ENCODE measurements at places on chromosomes 7 and 10. TPM values are rescaled to one million over a fixed set of nuclear protein-coding genes. Genes with fewer than 3 reads are reported as not detected.

DNA sequence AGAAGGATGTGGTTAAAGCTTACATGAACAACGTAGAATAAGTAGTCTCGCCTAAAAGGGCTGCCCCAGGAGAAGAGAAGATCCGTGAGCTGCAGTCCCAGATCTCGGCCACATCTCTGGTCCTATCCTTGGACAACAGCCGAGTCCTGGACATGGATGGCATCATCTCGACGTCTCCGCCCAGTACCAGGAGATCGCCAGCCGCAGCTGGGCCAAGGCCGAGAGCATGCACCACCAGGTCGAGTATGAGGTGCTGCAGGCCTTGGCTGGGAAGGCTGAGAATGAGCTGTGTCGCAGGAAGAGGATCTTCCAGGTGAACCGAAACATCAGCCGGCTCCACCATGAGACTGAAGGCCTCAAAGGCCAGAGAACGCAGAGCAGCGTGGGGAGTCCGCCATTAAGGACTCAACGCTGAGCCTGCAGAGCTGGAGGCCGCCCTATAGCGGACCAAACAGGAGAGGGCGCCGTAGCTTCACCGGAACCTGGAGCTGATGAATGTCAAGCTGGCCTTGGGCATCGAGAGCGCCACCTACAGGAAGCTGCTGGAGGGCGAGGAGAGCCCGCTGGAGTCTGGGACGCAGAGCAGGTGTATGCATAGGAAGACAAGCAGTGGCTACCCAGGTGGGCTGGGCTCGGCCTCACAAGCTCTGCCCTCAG lies 22.2 kb downstream of the LIPK start:
- no peak overlapping the region for H3K27ac ChIP-seq
- H3K36me3 ChIP-seq = no peaks in the 10 kb centered on the region
- no peak overlapping the region for H3K4me3 ChIP-seq
- no peak for DNase-seq
- no peaks in the 10 kb centered on the region for H3K27me3 ChIP-seq
- peaks cover 5% of the 10 kb centered on the region for H3K4me1 ChIP-seq

DNA sequence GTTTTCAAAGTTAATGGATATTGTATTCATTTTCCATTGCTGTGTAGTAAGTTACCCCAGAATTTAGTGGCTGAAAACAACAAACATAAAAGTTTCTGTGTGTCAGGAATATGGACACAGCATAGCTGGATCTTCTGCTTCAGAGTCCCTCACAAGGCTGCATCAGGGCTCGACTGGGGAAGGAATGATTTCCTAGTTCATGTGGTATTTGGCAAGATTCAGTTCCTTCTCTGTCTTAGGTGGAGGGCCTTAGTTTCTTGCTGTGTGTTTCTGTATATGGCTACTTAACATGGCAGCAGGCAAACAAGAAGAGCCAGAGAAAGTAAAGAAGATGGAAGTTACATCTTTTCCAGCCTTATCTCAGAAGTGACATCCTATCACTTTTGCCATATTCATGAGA lies 51.1 kb downstream of the TPST1 start:
- DNase-seq = no peak
- no peak overlapping the region for H3K27ac ChIP-seq
- H3K4me1 ChIP-seq = no peaks in the 10 kb centered on the region
- H3K4me3 ChIP-seq = no peak overlapping the region

DNA sequence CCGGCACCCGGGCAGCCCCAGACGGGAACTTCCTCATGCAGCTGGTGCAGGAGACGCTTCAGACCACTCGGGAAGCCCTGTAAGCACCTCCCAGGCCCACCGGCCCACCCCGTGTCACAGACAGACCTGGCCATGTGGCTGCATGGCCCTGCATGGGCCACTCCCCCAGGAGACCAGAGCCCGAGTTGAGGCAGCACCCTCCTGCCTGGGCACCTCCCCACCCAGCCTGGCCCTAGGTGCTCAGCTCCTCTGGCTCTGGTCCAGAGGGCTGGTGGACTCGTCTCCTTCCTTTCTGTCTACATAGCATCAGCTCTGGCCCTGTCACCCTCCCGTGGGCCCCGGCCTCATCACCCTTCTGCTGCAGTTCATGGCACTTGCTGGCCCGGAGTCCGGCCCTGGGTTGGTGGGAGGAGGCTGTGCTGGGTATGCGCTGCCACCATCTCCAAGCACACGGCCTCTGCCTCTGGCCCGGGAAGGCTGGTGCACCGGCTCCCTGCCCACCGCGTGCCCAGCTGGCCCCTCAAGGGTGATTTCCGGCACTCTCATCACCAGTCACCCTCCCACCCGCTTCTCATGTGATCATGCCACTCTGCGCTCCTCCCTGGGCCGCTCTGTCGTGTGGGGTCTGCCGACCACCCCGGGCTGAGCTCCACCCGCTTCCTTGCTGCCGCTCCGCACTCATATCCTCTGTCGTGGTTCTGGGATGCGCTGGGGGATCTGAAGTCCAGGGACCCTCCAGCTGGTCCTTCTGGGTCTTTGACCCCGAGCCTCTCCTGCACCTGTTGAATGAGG lies 53.1 kb upstream of the DPYSL4 start:
- peak; percentile 60 for DNase-seq
- H3K27me3 ChIP-seq = peaks cover 18% of the 10 kb centered on the region
- H3K4me1 ChIP-seq = no peaks in the 10 kb centered on the region
- no peak overlapping the region for H3K4me3 ChIP-seq
- no peaks in the 10 kb centered on the region for H3K36me3 ChIP-seq

- H3K27ac ChIP-seq = no peak overlapping the region
- no peaks in the 10 kb centered on the region for H3K36me3 ChIP-seq
- no peaks in the 10 kb centered on the region for H3K4me1 ChIP-seq
- no peak overlapping the region for H3K4me3 ChIP-seq
- DNase-seq = no peak
Observed at GRCh38 chr10:30804478-30805055, 175.0 kb upstream of the LYZL2 start.

DNA sequence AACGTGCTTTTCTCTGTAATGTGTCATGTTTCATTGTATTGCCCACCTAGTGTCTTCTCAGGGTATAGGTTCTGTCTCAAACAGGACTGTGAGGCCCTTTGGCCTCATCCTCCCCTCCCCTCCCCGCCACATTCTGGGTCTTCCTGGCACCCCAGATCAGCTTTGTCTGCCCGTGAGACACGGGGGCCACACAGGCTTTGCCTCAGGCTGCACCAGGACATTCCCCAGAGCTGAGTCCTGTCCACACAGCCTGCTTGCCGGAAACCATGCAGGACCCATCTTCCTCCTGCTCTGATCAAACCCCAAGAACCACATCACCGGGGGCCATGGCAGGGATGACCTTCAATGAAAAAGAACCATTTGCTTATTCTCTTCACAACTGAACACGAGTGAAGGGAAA lies 18.6 kb downstream of the MAT1A start:
- no peak overlapping the region for H3K27ac ChIP-seq
- H3K27me3 ChIP-seq = no peaks in the 10 kb centered on the region
- no peak overlapping the region for H3K4me3 ChIP-seq
- DNase-seq = no peak
- no peaks in the 10 kb centered on the region for H3K36me3 ChIP-seq

Gene PRLHR
- total RNA-seq = not detected

Data from natural killer cell treated with Interleukin-12 subunit alpha and Interleukin-12 subunit beta and Interleukin-15 and Interleukin-18, amount 100 ng/mL, for 72 hours (primary cell).